A172 (cell line): ENCODE measurements at places on chromosomes 6 and 20.

DNA sequence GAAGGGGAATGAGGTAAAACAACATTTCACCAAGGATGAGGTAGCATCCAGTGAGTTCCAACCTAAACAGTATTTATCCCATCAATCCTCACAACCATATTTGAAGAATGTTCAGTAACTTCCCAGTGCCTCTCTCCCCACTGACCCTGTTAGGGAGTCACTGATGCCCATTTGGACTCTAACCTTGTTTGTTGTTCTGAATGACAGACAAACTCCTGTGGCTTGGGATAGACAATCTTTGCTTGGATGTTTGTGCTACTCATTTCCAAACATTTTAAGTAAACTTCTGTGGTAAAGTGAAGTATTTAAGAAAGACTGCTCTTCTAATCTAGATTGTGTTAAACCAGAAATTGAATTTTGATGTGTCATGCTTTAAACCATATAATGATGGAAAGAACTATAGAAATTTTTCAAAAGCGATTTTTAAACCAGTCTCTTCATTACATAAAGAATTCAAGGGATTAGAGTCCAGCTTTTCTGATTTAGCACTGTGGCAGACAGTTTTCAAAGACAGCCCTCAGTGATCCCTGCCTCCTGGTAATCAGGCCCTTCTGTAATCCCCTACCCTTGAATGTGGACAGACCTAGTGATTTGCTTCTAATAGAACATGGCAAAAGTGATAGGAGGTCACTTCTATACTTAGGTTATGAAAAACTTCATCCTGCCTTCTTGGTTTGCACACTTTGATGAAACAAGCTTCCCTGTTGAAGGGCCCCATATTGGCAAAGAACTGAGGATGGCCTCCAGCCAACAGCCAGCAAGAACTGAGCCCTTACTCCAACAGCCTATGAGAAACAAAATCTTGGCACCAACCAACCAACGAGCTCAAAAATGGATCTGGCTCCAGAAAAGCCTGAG, 191.6 kb downstream of the DST start:
- no peak for DNase-seq

- DNase-seq, result no peak
Observed at GRCh38 chr6:7171119-7171518, 63.4 kb downstream of the RREB1 start.

GRCh38 chr6:53411451-53411850, 62.7 kb upstream of the ELOVL5 start:
- DNase-seq, result no peak

DNA sequence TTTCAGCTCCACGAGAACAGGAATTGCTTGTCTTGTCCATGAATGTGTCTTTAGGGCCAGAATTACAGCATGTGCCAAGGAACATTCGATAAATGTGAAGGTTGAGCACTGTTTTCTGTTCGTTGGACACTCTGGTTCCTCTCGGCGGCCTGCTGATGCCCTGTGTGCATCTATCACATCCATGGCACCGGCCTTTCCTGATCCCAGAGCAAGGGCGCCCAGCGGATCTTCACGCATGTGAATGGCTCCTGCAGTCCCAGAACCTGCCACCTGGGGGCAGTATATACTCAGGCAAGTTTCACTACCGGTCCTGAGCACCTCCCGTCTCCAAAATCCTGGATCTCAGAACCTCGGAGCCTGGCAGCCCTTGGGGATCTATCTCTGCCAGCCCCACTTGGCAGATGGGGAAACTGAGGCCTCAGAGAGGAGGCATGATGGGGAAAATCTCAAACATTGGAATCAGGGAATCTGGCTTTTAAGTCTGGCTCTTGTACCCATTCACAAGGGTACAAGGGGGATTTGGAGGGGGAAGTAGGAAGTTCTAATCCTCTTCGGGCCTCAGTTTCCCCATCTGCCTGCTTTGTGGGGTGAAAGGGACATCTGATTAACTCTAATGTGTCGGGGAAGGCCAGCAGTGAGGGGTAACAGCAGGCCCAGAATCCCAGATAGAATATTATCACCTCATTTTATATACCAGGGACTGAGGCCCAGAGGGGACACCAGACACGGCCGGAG, 4.3 kb upstream of the CEBPB start:
- peak; percentile 84 for DNase-seq

DNA sequence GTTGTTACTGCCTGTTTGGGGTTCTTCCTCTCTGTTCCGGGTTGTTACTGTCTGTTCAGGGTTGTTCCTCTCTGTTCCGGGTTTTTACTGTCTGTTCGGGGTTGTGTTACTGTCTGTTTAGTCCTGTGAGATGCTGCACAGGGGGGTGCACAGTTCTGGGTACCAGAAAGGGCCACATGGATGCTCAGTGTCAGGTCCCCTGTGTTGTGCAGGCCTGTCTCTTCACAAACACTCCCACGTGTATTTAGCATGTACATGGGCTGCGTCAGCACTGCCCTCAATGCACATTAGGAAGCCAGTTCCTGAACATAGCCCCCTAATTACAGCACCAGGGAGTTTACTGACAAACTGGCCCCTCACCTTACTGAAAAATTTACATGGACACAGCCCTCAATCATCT, 118.5 kb downstream of the DLL1 start:
- no peak for DNase-seq
